EL (cell line): ENCODE measurements at places on chromosomes 7 and 10.

DNA sequence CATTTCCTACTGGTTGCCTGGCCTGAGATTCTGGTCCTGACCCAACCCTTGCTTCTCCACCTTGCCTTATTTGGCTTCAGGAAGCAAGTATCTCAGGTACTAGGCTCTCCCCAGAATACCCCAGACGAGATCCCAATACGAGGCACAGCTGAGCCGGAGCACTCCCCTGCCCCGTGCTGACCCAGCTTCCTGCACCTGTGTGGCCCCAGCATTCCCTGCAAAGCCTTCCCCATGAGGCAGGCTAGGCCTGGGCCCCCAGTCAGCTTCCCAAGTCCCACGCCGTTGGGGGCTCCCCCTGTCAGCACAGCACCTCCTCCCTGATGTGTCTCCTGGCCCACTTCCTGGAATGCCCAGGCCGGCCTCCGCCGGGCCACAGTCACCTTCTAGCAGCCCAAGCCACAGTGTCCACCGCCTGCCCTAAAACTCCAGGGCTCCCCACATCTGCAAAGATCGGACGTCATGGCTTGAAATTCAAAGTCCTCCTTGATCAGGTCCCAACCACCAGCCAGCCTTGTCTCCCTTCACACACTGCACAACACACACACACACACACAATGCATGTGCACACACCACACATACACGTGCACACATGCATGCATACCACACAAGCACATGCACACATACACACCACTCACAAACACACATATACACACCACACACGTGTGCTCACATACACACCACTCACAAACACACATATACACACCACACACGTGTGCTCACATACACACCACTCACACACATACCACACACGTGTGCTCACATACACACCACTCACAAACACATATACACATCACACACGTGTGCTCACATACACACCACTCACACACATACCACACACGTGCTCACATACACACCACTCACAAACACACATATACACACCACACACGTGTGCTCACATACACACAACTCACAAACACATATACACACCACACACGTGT is 78.9 kb upstream of the FOXK1 start:
- no peak for DNase-seq

GRCh38 chr7:108605559-108606201 is 36.0 kb downstream of the DNAJB9 start:
- DNase-seq, result no peak

DNA sequence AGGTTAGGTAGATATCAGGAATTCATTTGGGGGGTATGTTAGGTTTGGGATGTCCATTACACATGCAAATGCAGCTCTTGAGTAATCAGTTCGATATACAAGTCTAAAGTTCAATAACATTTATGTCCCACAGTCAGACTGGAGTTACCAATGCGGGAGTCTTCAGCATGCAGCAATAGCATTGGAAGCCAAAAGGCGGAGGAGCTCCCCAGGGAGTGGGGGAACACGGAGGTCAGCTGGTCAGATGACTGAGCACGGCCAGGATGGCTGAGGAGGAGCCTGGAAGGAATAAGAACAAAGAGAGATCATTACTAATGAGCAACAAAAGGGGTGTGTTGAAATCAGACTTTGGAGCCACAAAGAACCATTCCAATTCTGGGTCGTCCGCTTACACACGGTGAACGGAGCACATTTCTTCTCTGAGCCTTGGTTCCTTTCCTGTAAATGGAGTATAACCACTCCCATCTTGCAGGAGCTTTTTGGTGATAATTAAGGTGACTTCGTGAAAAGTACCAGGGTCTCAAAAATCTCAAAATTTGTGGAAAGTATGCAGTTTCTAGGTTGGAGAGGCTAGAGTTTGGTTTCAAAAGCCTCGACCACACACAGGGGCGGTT is 478 bp upstream of the ZNF22 start:
- no peak for DNase-seq

DNA sequence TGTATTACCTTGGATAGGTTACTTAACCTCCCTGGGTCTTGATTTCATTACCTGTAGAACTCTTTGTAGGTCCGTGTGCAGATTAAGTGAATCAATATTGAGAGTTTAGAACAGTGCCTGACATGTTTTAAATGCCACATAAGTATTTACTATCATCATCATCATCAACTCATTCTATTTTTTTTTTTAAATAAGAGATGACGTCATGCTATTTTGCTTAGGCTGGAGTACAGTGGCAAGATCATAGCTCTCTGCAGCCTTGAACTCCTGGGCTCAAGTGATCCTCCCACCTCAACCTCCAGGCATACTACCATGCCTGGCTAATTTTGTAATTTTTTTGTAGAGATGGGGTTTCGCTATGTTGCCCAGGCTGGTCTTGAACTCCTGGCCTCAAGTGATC is 132.0 kb upstream of the FZD8 start:
- no peak for DNase-seq

DNA sequence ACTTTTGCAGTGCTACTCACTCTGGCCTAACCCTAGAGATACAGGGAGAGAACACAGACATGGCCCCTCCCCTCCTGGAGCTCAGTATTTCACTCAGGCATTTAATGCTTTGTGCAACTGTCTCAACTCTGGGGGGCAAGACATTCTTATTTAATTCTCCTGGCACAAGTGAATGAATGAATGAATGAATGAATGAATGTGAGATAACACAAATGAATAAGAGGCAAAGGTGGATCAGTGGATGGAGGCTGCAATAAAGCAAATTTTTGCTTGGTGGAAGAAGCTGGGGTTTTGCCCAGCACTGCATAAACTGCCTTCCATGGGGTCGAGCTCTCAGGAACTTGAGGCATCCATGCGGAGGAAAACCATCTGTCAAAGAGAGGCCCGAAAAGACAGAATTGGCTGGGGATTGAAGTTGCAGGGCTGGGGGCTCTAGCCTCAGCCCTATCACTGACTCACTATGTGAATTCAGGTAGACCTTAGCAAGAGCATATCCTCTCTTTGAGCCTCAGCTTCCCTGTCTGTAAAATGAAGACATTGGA is 441.4 kb upstream of the ZMIZ1 start:
- no peak for DNase-seq

DNA sequence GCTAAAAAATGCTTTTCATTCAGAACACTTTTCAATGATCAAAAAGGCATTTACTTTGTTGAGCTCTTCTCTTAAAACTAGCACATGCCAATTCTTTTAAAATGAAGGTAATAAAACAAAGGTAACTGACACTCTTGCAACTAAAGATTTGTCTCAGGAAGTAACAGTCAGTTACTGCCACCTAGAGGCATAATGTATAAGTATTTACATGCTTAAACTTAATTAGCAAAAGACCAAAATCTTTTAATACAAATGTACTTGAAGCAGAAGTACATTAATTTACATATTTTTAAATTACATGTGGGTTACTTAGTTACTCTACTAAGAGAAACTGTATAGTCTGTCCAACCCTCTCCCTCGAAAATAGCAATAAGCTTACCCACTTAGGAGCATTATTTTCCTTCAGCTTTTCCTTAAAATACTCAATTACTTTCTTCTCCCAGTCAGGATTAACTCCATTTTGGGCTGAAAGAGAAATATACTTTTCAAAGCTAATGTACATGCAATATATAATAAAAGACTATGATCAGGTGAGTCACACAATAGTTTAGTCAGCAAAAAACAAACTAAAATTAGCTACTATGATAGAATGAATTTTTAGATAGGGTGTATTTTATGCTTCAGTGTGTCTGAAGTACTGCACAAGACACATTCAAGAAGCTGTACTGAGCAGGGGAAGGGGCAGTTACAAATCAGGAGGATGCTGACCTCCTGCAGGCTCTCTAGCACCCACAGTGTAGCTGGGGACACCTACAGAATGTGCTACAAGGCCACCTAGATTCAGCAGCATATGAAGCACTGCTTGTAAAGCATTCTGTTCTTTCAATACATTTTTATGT is 13.0 kb downstream of the MCMBP start:
- DNase-seq, result peak; percentile 46

DNA sequence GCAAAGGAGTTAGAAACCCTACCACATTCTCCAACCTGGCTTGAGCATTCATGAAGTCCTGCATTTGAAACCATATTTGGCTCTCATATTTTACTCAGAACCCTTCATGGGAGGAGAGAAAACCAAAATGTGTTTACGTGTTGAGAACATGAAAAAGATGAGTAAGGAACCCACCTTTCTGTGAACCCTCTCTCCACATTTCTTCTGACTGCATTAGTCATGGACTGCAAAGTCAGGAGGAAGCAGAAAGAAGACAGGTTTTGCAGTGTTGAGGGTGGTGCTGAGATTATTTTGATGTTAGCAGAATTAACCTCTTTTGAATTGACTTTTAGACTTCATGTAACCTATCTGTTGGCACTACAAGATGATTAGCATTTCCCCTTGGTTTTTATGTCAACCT is 4.9 kb downstream of the IFIT1B start:
- no peak for DNase-seq

DNA sequence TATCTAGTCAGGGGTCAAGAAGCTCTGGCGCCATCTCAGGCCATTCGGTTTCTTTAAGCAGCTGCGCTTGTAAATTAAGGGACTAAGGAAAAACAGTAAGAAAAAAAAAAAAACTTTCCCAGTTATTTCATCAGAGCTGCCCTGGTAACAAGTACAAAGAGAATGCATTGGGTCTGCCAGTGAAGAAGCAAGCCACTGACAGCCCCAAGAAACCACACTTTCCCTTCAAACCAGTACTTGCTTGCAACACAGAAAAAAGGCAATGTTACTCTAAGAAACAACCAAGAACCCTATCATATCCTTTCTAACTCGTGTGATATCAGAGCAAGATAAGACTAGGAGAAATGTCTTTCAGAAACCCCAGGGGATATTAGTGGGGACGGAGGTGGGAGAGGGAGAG is 40.6 kb upstream of the AOAH start:
- no peak for DNase-seq

DNA sequence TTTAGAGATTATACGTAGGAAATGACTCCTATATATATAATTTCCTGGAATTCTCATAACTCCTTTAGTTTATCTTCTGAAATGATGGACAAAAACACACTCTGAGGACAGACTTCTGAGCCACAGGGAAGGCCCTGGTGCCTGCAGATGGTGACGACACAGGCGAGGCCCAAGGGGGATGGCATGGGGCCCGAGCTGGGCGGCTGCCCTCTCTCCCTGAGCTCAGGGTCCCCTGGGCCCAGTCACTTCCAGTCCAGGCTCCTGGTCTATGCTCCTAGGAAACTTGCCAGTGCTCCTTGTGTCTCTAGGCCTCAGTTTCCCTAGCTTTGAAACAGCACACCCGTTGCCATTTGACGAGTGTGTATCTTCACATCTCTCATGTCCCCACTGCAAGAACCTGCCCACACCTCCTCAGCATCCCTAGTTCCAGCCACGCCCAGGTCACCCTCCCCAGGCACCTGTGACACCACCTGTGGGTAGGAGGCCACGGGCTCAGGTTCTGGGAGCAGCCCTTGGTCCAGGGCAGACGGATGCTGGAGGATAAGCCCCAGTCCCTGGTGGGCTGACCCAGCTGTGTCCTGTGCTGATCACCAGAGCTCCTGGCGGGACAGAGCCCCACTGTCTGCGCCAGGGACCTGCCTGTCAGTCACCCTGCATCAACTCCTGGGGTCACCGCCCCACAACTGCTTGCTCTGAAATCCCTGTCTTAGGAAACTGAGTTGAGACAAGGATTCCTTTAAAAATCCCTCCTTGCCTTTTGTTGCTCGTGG is 23.4 kb upstream of the SHH start:
- DNase-seq, result no peak

DNA sequence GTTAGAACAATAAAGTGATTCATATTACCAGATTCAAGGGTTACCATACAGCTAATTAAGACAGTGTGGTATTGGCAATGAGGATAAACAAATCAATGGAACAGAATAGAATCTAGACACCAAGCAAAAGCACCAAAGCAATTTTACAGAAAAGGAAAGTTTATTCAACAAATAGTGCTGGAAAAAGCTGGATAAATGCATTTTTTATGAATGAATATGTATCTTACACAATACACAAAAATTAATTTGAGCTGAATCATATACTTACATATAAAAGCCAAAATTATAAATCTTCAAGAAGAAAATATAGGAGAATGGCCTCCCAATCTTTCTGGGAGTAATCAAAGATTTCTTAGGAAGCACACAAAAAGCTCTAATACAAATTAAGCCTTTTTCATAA is 220.4 kb upstream of the PTN start:
- DNase-seq, result peak; percentile 5

- no peak for DNase-seq
These were observed 213.7 kb downstream of the FOXP2 start for GRCh38 chr7:114628362-114628761.

- no peak for DNase-seq
These were observed 1.2 kb downstream of the MAPK8 start for GRCh38 chr10:48307711-48308018.

GRCh38 chr10:18419945-18420344 is 231.4 kb downstream of the NSUN6 start:
- no peak for DNase-seq

DNA sequence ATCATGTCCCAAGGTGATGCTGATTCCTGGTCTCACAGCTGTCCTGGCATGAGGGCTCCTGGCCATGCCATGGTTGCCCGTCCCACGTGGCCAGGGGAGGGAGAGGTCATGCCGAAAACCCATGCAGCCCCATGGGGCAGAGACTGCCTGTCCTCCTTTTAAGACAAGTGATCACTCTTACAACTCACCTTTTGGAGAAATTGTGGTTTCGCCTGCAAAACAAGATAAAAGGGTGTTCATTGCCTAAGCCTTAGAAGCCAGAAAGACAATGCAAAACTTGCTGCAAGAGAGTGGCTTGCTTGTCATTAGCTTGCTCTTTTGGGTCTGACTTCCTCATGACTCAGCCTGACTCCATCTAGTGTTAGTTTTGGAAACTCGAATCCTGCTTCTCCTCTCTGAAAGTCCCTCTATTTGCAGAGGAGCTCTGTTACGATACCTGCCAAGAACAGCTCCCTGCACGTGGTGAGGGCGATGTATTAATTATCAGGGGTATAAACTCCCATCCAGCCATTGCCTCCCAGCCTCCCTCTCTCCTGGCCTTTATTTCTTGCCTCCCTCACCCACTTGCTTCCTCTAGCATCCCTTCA is 26.7 kb downstream of the TMEM273 start:
- DNase-seq, result peak; percentile 55

- no peak for DNase-seq
These were observed 45.0 kb downstream of the SHH start for GRCh38 chr7:155766966-155767916.

DNA sequence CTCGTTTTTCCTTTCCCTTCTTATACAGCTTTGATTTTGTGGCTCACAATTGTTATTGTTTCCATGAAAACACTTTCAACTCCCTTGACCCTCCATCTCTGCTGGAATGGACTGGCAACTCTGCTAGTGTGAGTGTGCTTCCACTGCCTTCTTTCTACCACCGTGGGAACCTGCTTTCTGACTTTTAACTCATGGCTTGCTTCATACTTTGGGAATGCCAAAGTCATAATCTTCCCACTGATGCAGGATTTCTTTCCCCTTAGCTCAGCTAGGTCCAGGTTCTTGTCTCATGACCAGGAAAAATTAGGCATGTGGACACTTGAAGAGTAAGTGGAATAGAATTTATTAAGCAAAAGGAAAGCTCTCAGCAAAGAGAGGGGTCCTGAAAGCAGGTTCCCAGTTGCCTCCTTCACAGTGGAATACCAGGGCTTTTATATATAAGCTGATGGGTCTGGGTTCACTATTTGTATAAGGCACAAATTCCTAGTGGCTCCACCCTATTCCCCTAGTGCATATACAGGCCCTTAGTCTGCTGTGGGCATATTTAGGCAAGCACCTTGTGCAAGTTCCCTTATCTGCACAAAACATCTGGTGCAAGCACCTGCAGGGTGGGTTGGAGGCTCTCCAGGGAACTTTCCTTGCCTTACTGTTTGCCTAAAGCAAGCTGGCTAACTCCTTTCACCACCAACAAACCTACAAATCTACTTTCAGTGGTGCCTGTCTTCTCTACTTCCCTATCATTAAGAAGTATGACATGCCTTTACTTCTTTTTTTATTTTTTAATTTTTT is 119.5 kb downstream of the CFAP58 start:
- peak; percentile 81 for DNase-seq
